ENCODE measurements at places on chromosomes 1 and 21. TPM values are rescaled to one million over a fixed set of nuclear protein-coding genes. Genes with fewer than 3 reads are reported as not detected.

The SETDB1 gene
- 25.0 TPM for total RNA-seq

The SHISA4 gene
- 23.3 TPM for total RNA-seq

The TCHHL1 gene
- not detected for total RNA-seq

GRCh38 chr1:244207042-244207934, 156.2 kb downstream of the ZBTB18 start:
- DNase-seq: no peak

DNA sequence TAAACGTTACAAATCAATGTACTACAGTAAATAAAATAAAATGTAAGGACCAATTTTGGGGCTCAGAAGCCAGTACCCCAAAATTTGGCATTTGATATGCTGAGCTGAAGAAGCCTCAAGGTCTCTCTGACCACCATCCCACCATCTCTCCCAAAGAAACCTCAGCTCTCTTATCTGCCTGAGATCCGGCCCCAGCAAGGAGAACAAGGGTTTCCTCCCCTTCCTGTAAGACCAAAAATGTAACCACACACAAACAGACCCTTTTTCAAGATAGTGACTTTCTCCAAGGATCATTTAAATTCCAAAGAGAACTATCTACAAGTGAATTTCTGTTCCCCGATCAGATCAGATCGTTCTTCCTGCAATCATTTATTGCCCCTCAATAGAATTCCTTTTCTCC, 68.1 kb upstream of the SLC45A1 start:
- no peak for DNase-seq

- DNase-seq: no peak
Observed at GRCh38 chr1:232620356-232620969, 9.5 kb downstream of the SIPA1L2 start.

DNA sequence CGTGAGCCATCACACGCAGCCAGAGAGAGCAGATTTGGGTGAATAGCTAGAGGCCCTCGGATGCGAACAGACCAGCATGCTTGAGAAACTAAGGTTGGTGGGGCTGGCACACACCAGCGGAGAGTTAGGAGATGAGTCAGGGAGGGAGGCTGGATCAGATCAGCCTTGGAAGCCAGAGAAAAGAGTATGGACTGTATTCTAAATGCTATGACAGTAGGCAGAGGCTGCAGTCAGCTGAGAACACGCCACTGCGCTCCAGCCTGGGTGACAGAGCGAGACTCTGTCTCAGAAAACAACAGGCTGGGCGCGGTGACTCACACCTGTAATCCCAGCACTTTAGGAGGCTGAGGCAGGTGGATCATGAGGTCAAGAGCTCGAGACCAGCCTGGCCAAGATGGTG, 4.0 kb upstream of the PLEKHM2 start:
- no peak for DNase-seq

DNA sequence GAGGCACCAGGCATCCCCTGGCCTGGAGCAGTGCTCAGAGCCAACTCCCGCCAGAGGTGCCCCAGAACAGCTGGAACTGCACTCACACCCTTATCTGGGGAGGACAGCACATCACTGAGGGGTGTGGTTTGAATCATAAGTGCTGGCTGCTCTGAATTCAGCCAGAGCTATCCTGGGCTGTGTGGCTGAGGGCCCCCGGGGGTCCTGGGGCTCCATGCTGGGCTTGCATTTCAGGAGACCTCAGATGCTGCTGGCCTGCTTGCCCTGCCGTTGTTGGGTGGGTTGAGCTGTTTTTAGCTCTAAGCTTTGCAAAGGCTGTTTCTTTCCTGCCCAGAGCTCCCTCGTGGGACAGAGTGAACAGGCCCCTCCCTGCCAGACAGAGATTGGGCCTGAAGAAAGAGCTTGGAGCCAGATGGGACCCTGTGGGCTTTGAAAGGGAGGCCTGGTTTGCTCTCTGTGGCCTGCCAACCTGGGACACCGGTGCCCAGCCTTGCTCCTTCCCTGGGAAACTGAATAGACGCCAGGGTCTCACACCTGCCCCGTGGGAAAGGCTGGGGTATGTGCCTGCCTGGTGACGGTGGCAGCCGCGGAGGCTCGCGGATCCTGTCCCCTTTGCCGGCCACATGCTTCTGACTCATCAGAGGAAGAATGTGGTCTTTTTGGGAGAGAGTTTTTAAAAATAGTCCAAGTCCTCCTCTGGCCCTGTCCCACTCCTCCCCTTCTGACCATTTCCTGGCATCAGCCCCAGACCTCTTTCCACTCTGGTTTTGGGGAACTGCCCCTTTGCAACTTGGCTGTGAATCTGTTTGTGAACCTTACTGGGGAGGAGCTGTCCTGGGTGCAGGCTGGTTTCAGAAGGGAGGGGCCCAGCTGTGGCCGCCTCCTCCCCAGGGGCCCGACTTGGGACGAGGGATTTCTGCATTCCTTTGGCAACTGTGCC, 30.0 kb downstream of the ARHGEF10L start:
- peak; percentile 56 for DNase-seq

Data from omental fat pad (tissue), 4 donors.